ENCODE measurements at places on chromosomes 5 and 9.

GRCh38 chr5:149118463-149118862, 22.8 kb upstream of the ABLIM3 start:
- DNase-seq, result no peak

DNA sequence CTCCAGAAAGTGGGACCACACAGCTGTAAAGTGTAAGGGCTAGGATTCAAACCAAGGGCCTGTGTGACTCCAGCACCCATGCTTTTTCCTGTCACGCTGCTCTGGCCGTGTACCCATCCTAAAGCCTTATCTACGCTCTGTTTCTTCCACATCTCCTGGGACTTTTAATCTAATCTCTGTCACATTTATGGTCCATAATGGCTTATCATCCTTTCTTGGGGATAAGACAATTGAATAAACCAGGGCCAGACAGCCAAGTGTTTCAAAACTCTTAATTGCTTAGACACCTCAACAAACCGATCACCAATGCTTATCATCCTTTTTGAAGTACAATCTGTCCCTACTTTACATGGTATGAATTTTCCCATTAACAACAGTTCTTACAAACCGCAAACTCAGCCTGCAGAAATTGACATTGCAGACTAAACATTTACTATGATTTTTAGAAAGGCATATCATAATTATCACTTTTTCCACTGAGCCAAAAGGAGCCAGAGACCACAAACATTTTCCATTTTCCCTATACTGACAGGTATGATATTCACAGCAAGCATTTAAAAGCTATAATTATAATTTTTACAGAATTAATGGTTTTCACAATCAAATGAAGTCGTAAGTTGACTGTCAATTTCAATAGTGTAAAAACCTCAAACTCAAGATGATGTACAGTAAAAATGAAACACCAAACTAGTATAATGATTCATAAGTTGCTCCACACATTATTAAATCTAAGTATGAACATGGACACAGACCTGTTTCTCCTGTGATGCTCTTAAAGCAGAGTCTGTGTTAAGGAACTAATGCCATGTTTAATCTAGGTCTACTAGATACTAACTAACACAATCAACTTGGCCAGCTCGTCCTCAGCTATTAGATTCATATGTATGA, 99.5 kb downstream of the FBXW11 start:
- DNase-seq, result no peak

- no peak for DNase-seq
Measured at GRCh38 chr9:112508377-112508776, 21.8 kb downstream of the KIAA1958 start.

DNA sequence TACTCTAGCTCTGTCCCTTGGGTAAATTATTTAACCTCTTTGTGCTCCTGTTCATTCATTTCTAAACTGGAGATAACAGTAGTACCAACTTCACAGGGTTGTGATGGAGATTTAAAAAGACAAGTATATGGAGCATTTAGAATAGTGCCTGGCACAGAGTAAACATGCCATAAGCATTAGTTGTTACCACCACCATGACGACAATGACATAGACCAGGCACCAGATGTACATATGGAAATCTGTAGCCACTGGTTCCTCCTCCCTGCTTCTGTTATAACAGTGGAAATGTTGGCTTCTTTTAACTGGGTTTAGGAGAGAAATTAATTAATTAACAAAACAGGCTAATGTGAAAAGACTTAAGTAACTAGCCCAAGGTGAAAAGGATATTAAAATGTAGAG, 217.5 kb downstream of the DENND1A start:
- no peak for DNase-seq

GRCh38 chr9:27453860-27454553, 70.1 kb upstream of the IFNK start:
- DNase-seq, result no peak

DNA sequence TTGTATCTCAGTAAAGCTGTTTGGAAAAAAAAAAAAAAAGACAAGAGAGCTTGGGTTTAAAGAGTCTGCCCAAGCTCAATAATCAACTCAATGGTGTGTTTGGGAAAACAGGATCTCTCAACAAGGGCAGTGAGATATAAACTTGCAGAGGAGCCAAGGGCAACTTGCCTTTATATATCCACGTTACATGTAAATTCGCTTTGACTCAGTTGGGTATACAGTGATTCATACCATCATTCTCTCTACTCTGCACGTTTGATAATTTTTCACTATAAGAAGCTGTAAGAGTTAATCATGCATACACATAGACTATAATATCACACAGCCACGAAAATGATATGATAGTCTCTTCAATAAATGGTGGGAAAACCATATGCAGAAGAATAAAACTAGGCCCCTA, 24.9 kb downstream of the ADAM19 start:
- DNase-seq, result no peak

DNA sequence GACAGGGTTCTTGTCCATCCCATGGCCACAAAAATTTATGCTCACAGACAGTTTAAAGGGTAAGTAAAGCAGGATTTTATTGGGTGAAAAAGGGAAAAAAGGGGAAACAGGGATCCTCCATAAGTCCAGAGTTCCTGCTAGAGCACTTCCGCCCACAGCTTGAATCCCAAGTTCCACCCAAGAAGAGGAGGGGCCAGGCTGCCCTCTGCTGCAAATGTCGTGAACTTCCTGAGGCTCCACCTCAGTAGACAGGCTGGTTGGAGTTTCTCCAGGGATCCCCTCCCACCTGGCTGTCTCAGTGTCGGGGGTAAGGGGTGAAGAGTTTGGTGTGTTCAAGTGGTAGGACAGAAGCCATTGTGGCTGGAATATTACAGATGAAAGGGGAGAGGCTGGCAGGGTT, 275.0 kb upstream of the SGCD start:
- DNase-seq, result no peak

Measured in right kidney (tissue), 9 donors.